Hematopoietic multipotent progenitor cell (in vitro differentiated cells): ENCODE measurements at places on chromosomes 11 and 22.

GRCh38 chr11:58625826-58626460, 3.5 kb downstream of the CNTF start:
- no peak for DNase-seq

- no peak for DNase-seq
Measured at GRCh38 chr22:47395481-47395880, 633.0 kb downstream of the TBC1D22A start.

GRCh38 chr11:128719556-128719824, 25.6 kb downstream of the FLI1 start:
- DNase-seq = no peak

- no peak for DNase-seq
Measured at GRCh38 chr22:25347752-25348102, 128.3 kb downstream of the CRYBB2 start.

- DNase-seq = no peak
Measured at GRCh38 chr11:121575963-121576290, 123.2 kb upstream of the SORL1-AS1 start.

DNA sequence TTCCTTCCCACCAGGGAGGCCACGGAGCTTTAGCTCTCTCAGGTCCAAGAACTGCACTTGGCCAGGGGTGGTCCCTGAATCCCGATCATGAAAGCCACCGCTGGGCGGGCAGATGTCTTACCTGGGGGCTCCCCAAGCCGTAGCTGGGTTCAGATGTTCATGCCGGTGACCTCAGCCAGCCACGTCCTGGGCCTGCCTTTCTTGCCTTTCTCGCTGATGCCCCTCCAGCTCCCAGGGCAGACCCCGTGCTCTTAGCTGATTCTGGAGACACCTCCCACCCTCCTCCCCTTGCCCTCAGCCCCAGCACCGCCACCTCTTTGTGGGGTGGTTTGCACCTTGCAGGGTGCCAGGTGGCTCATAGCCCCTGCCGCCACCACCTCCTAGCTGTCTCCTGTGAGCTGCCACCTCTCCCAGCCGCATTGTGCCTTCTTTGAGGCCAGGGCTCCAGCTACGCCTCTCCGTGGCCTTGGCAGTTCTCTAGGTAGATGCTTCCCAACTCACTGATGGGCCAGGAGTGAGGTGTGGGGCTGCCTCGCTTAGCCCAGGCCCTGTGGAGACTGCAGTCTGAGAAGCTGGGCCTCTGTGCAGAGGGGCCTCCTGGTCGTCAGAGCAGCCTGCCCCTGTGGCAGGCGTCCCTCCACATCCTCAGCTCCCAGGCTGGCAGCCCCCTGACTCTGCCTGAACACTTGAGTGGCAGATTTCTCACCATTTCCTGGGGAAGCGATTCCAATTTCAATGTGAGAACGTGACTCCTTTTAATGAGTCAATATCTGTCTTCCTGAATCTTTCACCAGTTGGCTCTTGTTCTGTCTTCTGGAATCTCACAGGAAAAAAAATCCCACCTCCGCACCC, 97.6 kb upstream of the B3GAT1 start:
- DNase-seq = no peak

DNA sequence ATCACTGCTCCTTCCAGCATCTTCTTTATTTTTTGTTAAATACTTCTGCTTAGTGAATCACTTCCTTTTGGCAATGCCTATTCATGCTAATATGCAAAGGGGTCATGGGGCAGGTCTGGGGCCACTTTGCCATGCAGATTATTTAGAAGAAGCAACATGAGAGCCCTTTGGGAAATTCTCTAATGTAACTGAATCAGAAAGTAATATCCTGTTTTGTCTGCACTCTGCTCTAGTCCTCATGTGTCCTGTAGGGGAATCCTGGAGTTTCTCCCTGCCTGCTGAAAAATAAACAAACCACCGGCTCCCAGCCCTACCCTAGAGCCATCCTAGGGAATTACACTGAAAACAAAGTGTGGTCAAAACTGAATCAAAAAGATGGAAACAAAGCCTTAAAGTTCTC, 176.5 kb upstream of the POU2AF2 start:
- no peak for DNase-seq

DNA sequence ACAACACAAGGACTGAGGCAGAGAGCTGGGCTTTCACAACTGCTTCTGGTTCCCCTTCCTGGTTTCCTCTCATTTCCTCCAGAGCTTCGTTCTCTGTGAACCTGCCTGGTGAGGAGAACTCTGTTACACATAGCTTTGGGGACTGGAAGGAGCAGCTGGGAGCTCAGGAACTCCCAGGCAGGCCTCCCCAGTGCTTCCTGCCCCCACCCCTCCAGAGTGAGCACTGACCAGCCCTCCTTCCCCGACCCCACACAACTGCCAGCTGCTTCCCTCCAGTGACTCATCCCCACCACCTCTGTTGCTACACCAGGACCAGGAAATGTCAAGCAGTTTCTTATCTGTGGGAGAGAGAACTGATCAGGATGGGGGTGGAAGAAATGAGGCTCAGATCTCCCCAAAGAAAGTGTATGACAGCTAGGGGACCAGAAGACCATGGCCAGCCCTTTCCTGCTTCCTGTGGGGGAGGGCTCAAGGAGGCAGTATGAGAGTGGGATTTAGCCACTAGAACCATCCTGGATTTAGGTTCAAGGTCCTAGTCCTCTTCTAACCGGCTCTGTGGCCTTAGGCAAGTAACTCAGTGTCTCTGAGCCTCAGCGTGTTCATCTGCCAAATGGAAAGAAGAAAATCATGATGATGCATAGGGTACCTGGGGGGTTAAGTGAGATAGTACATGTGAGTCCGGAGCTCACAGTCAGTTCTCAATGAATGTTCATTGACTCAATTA, 4.5 kb upstream of the TP53I11 start:
- peak; percentile 90 for DNase-seq

DNA sequence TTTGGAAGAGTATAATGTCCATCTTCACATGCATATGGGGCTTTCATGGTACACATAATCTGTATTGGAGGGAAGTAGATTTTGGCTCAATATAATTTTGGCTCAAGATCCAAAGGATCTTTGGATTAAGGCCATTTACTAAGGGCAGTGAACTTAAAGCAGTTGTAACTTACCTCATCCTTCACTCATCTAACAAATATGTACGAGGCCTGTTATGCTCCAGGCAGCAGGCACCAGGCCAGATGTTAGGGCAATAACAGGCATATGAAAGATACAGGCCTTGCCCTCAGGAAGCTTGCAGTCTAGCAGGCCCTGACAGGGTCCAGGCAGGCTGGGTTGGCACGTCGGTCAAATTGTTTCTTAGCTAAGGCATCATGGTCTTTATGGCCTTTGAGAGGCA, 44.6 kb downstream of the LIF start:
- no peak for DNase-seq

DNA sequence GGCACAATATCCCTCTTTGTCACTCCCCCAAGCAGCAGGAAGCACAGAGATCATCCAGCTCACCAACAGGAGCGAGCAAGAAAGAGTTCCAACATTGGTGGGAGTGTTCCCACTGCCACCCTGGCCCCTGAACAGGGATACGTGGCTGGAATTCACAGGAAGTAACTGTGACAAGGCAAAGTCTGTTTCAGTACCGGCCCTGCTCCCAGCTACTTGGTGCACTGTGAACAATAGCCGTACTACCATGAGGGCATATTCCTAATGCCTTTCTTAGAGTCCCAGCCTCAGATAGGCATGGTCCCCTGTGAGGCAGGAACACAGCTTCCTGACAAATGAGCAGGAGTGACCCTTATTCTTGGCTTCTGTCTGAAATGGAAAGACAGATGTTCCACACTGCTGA, 1.8 kb upstream of the SLC37A2 start:
- no peak for DNase-seq

DNA sequence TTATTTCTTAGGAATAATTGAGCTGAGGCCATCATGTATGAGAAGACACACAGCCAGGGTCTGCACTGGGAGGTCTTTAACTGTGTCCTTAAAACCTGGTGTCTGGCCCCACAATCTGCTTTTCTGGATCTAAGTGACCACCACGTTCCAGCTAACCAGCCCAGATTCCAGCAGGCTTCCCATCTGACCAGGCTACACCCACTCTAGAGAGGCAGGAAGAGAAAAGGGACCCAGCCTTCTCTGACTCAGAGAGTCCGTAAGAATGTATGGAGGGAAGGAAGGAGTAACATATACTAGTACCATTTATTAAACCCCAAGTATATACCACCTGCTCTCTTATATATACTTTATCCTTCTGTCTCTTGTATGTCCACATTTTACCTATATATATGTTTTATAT, 80.1 kb downstream of the LDLRAD3 start:
- DNase-seq = no peak

DNA sequence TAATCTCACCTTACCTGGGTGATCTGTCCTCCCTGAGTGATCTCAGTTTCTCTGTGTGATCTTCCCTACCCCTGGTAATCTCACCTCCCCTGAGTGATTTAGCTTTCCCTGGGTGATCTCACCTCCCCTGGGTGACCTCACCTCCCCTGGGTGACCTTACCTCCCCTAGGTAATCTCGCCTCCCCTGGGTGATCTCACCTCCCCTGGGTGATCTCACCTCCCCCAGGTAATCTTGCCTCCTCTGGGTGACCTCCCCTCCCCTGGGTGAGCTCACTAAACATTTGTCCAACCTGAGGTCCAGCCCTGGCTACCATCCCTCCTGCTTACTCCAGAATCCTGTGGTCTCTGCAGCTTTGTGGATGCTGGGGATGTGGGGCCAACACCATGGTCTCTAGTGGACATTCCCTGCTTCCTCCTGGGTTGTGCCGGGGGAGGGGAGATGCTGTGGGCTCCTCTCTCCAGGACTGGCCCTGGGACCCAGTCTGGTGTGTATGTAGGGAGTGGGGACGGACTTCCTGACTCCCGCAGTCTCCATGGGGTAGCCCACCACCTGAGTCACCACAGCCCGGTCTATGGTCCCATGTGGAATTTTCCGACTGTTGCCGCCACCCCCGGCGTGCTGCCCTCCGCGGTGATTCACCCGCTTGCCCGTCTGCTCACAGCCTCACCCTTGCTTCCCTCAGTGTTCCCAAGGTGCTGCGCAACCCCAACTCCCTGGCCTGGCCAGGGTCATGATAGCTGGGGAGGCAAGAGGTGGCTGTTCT, 9.9 kb downstream of the LSP1 start:
- no peak for DNase-seq

- DNase-seq = no peak
Measured at GRCh38 chr11:45043755-45044475, 93.2 kb upstream of the TP53I11 start.

DNA sequence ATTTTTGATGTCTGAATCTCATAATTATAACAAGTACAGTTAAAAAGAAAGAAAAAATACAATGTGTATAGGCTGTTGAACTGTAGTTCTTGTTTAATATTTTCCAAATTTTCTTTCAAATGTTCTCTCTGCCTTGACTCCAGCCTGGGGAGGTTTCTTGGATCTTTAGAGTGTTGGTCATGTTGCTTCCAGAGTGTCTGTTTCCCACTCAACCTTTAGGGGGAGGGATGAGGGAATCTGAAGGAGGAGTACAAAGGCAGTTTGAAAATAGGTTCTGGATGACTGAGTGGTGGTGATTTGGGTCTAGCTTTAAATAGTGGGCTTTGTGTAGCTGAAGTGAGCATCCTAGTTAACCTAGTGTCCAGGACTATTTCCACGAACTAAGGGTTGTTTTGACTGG, 2.0 kb downstream of the CTNND1 start:
- no peak for DNase-seq

DNA sequence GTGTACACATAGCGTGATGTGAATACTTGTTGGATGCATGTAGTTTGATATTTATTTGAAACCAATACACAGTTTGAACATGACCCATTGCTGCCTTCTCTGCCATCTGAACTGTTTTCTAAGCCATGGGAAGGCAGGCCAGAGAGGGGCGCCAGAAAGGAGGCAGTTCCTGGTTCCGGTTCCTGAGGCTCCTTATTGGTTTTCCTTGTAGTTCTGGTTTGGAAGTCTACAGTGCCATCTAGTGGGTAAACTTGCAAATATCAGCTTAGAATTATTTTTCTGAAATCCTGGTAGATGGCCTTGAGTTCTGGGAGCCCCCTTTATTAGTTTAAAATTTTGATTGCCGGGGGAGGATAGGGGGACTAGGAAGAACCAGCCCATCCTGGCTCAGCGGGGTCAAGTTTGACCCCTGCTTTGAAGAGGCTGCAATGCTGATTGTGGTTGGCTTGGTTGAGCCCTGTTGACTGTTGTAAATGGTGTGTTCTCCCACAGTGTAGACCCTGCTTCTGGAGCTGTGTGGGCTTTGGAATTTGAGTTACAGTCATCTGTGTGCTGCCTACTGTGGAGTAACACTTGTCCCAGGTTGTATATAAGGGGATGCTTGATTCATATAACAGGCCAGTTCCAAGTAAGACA, 48.4 kb downstream of the GRAMD1B start:
- peak; percentile 70 for DNase-seq

DNA sequence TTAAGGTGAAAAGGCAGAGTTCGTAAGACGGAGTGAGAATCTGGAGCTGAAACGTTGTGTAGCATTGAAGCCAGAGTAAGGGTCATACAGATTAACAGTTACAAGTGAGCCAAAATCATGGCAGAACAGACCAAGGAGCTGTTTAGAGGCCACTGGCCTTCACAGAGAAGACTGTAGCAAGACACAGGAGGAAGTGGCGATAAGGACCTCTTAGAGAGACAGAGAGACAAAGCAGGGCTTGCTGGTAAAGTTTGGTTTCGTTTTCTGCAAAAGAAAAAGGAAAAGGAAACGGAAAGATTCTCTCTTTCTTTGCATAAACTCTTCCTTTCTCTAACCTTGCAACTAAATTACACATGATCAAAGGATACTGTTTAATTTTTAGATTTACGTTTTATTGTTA, 83.0 kb downstream of the AASDHPPT start:
- DNase-seq = no peak

GRCh38 chr22:40401532-40401931, 31.1 kb downstream of the SGSM3 start:
- DNase-seq = no peak

GRCh38 chr11:119361056-119361787, 14.7 kb upstream of the MFRP start:
- no peak for DNase-seq

DNA sequence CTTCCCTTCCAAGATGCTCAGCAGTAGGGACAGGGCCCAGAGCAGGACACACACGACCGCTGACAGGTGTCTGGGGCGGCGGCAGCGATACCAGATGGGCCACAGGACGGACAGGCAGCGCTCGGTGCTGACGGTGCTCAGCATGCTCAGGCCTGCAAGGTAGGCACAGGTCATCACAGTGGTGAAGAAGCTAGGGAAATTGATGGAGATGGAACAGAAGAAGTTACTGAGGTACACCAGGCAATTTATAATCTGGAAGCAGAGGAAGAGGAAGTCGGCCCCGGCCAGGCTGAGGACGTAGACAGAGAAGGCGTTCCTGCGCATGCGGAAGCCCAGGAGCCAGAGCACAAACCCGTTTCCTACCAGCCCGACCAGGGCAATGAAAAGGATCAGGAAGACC, 4.6 kb downstream of the MRGPRX2 start:
- DNase-seq = no peak

GRCh38 chr11:61728066-61728939, 24.1 kb upstream of the MYRF start:
- no peak for DNase-seq
